Foreskin keratinocyte (primary cell): ENCODE measurements at places on chromosomes 7 and 10. TPM values are rescaled to one million over a fixed set of nuclear protein-coding genes. Genes with fewer than 3 reads are reported as not detected.

LMOD2 gene
- total RNA-seq: not detected in 2 replicates

CALY gene
- total RNA-seq: not detected in 2 replicates

ACBD7 gene
- total RNA-seq: 0.07 and 0.20 TPM in 2 replicates

BTBD16 gene
- 0.48 and 0.53 TPM in 2 replicates for total RNA-seq

FBXO24 gene
- total RNA-seq: 0.27 and 0.49 TPM in 2 replicates

JAZF1 gene
- 3.0 and 3.9 TPM in 2 replicates for total RNA-seq

DNA sequence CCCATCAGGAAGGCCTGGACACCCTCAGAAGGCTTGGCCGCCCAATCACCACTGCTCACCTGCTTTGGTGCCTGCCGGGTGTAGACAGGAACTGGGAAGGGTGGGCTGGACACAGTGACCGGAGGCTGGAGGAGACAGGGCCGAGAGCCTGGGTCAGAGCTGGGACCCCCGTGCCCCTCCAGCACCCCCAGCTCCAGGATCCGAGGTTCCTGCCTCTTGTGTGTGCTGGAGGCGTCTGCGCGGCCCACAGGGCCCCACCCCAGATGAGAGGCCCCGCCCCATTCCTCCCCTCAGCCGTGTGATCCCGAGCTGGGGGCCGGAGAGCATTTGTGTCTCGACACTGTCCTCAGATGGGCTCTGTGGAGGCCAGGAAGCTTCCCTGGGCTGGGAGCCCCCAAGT lies 9.4 kb downstream of the ADAM8 start:
- DNase-seq: no peak

DNA sequence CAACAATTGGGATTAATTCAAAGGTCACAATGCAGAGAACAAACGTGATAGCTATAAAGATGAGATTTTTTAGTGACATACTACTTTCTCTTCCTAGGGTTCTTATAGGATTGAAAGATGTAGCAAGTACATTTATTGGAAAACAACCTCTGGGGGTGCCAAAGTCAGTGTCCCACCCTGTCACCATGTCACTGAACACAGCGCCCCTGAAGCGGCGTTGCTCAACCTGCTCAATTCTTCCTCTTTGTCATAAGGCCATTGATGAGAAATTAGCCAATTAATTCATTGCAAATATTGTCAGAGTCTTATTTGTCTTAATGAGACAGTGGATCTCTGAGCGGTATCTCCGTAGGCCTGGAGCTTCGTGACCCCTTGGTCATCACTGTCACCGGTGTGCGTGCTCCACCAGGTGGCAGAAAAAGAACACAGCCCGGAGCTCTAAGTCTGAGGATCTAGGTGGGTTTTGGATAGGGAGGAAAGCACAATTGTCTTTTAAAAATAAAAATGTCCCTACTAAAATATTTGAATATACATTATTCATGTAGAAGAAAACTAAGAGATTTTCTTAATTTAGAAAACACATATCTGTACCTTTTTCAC lies 362.6 kb downstream of the PAXIP1 start:
- DNase-seq: no peak

DNA sequence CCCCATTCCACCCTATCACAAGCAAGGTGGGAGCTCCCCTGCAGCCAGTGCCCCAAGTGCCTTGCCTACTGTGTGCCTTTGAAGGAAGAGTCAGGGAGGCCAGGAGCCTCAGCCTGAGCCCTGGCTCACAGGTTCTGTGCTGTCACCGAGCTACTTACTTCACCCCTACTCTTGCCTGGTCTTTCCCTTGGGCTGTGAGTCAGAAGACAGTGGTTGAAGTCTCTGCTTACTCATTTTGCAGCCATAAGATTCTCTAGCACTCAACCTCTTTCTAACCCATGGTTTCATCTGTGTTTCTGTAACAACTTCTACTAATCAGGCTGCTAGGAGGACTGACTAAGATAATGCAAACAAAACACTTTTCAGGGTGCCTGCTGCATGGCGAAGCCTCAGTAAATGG lies 114.5 kb downstream of the PLCE1 start:
- DNase-seq: peak; percentile 53

DNA sequence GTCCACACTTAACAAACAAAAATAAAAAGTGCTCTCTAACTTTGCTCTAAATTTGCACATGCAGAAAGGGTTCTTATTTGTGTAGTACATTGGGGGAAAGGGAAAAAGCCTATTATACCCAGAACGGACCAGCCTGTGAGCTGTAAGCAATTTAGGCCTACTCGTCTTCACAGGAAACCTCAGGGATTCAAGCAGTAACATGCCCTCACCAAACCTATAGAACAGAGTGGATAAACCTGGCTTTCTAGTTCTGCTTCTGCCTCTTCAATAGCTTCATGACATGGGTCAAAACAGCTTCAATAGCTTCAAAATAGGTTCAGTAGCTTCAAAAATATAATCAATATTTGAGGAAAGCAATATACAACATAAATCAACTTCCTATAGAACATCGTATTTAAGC lies 163.7 kb downstream of the ARL4A start:
- peak; percentile 84 for DNase-seq

GRCh38 chr7:128122576-128123290 lies 91.5 kb upstream of the LRRC4 start:
- no peak for DNase-seq

DNA sequence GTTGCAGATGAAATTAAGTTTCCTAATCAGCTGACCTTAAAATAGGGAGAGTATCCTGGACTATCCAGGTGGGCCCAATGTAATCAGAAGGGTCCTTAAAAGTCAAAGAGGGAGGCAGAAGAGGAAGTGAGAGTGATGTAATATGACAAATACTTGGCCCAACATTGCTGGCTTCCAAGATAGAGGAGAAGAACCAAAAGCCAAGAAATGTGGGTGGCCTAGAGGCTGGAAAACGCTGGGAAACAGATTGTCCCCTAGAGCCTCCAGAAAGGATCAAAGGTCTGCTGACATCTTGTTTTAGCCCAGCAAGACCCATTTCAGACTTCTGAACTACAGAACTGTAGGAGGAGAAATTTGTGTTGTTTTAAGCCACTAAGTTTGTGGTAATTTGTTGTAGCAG lies 79.7 kb upstream of the NOBOX start:
- no peak for DNase-seq

GRCh38 chr7:82985144-82985802 lies 177.4 kb downstream of the PCLO start:
- no peak for DNase-seq

DNA sequence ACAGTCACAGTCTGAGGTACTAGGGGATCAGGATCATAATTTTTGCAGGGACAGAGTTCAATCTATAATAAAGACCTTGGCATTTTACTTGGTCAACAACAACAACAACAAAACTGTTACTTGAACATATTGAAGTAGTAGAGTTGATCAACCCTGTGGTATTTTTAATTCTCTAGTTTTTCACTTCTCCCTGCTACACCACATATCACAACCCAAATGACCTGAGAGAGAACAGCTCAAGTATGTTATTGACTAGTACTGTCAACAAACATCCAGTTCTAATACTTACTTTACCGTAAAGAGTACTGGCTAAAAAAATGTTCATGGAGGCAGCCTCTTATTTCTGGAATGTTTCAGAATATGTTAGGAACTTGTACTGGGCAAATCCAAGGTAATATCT lies 90.5 kb upstream of the FAM3C start:
- DNase-seq: no peak

GRCh38 chr7:20713792-20714191 lies 72.9 kb downstream of the SP8 start:
- DNase-seq: no peak

DNA sequence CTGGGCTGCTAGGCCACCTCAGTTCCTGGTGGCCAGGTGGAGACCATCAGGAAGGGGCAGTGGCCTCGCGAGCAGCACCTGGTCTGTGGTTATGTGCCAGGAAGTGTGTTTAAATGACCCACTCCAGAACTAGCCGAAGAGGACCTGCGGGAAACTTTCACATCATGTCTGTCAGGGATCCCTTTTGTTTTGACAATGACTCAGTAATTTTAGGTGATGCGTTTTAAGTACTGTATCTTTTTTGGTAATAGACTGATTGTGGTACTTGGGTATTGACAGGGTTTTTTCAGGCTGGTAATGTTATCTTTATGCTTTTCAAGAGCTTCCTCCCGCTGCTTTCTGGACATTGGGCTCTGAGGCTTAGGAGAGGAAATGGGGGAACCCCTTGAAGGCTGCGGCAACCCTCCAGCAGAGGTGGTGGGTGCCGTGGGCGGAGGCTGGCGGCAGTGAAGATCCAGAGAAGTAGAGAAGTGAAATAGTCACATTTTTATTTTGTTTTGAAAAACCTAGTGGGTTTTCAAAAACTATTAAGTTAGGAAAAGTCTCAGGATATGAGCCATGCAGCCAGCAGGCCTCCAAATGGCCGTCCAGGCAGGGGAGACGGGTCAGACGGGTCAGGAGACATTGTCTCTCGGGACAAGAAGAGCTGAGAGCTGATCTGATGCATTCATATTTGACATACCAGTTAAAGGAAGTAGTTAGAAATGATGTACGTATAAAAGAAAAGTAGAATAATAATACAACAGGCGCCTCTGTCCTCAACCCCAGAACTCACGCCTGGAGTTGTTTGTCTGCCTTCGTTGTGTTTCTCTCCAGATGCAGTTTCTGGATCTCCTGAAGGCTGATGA lies 27.7 kb downstream of the PPP2R2D start:
- DNase-seq: no peak

DNA sequence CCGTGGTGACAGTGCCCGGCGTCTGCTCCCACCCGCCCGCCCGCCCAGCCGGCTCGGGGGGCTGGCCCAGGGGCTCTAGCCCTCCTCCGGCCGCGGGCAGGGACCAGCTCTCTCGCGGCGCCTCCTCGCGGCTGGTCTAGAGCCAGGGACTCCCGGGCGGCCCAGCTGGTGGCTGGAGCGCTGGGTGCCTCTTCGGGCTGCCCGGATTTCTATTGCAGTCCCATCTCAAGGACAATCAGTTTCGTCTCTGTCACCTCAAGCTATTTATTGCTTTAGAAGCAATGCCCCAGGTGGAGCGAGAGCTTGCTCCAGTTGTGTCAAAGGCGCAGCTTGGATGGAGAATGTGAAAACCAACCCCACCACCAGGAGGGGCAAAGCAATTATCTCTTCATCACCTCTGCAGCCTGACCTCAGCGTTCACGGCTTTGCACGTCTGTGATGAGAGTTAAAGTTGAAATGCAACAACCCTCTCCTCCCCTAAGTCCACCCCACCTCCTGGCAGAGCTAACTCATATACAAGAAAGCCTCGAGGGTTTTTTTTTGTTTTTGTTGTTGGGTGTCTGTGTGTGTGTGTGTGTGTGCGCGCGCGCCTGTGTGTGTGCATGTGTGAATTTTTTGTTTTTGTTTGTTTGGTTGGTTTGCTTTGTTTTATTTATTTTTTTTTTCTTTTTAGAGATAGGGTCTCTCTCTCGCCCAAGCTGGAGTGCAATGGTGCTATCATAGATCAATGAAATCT lies at the start of gene ITGA8:
Gene ITGA8 (minus strand): TSS at position 24 of the 736 bp plus-strand sequence. CDS start 151 bp downstream, outside the sequence.
- no peak for DNase-seq

- DNase-seq: no peak
Observed at GRCh38 chr10:91564508-91564907, 68.4 kb downstream of the PPP1R3C start.

DNA sequence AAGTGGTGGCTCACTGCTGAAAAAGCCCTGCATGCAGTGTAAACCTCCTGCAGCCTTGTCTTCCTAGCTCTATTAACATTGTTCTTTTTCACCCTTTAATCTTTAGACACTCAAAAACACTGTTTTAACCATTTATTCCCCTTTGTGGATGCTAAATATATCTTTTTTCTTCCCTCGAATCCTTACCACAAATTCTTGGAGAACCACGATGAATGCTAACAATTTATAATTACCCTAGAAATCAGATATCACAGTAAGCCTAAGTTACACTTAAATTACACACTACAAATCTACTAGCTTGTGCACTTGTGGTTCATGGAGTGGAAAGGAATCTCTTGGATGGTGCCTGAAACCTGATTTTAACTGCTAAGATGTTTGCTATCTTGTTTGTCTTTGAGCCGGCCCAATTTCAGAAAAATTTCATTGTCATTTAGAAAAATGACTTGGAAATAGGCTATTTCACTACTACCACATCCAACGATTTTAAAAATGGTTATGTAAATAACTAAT lies 125.1 kb upstream of the NOBOX start:
- DNase-seq: no peak

- DNase-seq: no peak
Observed at GRCh38 chr10:1141701-1142100, 85.5 kb downstream of the WDR37 start.

- DNase-seq: peak; percentile 36
Observed at GRCh38 chr7:37052705-37053104, 328.4 kb upstream of the AOAH start.

- DNase-seq: no peak
Observed at GRCh38 chr10:129850316-129850715, 113.8 kb downstream of the EBF3 start.

- DNase-seq: no peak
Observed at GRCh38 chr7:144975882-144976281, 140.0 kb upstream of the TPK1 start.

DNA sequence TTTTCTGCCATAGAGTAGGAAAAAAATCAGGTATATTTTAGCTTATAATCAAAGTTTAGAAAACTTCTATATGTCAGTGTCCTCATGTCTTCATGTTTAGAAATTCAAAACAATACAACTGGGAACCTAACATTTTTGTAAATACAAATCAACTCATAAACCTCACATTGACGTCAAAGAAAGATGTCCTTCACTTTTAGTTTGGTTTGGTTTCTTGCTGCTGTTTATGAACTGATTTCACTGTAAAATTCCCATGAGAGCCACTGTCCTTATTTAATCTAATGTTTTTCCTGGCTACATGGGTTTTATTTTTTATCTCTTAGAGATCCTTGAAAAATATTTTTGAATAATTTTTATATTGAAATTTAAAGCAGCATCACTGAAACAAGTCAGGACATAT lies 208.4 kb downstream of the DYNC1I1 start:
- no peak for DNase-seq

DNA sequence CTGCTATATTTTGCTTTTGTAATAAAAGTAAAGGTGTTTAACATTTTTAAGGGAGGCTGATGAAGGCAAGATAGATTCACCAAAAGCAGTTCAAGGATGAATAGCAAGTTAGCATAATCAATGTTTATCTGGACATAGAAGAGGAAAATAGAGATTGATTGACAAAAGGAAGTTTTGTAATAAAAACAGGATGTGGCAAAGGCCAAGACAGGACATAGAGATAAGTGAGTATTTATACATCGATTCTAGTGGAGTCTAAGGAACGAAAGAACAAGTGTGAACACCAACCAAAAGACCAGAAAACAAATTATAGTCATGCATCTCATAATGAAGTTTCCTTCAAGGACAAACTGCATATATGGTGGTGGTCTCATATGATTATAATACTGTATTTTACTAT lies 123.8 kb downstream of the CCDC71L start:
- DNase-seq: no peak

DNA sequence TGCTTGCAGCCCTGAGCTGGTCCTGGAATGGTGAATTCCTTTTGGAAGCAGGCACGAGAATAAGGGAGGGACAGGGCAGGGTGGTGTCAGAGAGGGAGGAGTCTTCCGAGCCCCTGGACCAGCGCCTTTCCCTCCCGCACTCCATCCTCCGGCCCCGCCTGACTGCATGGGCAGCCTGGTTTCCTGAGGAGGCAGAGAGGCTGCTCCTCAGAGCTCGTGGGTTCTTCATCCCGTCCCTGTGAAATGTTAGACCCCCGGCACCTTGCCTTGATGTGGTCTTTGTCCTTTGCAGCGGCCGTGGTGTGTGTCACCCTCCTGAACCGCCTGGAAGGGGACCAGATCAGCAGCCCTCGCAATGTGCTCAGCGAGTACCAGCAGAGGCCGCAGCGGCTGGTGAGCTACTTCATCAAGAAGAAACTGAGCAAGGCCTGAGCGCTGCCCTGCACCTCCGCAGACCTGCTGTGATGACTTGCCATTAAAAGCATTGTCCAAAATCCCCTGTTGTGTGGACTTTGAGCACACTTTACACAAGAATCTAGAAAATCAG lies 18.9 kb downstream of the UPP1 start:
- DNase-seq: no peak

GRCh38 chr10:70982443-70982842 lies 94.1 kb upstream of the PCBD1 start:
- DNase-seq: no peak
